ENCODE measurements at places on chromosomes 11 and 22.

GRCh38 chr11:40139536-40139935, 1319.9 kb downstream of the LRRC4C start:
- DNase-seq = no peak
- H3K27me3 ChIP-seq = no peaks in the 10 kb centered on the region
- no peak overlapping the region for H3K27ac ChIP-seq
- no peaks in the 10 kb centered on the region for H3K4me1 ChIP-seq

DNA sequence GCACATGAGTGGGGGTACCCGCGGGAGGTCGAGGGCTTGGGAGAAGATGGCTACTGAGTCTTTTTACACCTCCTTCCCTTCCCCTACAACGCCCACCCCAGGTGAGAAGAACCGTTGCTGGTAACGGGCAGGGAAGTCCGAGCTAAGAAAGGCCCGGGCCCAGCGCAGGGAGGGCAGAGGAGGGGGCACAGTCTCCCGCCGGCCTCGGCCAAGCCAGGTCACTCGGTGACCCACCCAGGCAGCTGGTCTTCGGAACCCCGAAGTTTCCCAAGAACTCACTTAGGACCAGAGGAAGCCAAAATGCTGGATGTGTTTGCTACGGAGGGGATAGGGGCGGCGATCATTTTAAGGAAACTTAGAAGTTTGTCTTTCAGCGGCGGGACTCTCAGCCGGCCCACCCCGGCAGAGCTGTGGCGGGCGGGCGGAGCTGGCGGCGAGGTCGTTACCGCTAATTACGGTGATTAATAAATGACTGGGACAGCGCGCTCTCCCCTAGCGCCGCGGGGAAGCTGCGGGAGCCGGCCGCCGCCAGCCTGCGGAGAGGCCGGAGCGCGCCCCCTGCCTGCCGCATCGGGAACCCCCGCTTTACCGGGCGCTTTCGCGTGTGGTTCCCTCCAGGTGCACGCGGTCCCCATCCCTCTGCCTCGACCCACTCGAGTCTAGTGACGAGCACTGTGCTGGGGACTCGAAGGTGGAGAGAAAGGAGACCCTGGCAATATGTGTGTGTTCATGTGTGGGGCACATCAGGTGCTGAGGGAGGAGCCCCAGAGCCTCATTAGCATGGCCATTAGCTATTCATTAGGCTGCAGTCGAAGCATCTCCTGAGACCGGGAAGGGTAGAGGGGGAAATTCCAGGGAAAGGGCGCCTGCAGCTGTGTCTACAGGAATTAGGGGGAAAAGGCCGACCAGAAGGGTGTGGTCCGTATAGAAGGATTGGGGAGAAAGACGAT, 945 bp downstream of the ROBO3 start:
- H3K36me3 ChIP-seq = no peaks in the 10 kb centered on the region
- H3K4me1 ChIP-seq = peaks cover 9% of the 10 kb centered on the region
- no peak for DNase-seq
- peaks cover 4% of the 10 kb centered on the region for H3K27me3 ChIP-seq

DNA sequence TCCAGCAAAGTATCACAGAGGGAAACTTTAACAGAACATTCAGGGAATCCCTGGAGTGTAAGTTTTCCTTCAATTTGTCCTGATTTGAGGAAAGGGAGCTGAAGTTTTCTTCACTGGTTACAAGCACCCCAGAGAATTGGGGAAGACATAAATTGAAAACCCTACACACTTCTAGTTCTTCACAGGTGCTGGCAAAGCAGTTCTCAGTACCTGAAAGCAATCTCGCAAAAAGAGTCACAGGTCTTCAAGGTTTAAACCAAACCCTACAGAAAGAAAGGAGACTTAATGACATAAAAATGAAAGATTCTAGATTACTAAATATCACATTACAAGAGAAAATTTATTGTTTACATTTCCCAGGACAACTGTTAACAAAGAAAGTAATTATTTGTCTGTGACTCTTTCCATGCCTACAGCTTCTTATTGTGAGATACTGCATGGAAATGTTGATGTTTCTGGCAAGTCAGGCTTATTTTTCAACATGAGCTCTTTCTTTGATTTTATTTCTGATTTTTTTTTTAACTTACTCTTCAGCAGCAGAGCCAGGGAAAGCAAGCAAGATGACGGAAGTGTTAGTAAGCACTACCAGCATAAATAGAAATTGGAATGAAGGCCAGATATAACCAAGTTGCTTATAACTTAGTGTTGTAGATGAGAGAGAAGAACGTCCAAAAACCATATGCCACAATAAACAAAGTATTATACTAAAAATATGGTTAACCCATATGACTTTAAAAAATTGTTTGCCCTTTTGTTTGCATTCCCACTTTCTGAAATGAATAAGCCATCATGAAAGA, 44.1 kb downstream of the FANCF start:
- no peaks in the 10 kb centered on the region for H3K27me3 ChIP-seq
- H3K27ac ChIP-seq = no peak overlapping the region
- no peaks in the 10 kb centered on the region for H3K4me1 ChIP-seq
- DNase-seq = no peak
- no peak overlapping the region for H3K4me3 ChIP-seq
- H3K36me3 ChIP-seq = no peaks in the 10 kb centered on the region

DNA sequence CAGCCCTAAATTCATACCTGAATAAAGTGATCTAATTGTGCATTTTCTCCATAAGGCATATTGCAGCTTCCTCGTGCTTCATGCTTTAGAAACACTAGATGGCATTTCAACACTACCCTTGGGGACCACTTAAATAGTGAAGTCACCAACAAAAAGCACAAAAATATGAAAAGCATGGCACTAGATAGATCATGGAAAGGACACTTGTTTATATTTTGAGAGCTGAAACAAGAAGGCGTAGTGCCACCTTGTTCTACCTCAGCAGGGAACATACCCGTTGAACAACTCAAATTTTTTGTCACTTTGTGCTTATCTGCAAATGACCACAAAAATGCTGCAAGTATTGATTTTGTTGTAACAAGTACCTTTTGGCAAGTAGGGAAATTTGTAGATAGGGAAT, 8.6 kb downstream of the TBCEL start:
- H3K36me3 ChIP-seq = no peaks in the 10 kb centered on the region
- H3K4me1 ChIP-seq = peaks cover 4% of the 10 kb centered on the region
- no peak for DNase-seq
- H3K27me3 ChIP-seq = no peaks in the 10 kb centered on the region
- no peak overlapping the region for H3K27ac ChIP-seq

DNA sequence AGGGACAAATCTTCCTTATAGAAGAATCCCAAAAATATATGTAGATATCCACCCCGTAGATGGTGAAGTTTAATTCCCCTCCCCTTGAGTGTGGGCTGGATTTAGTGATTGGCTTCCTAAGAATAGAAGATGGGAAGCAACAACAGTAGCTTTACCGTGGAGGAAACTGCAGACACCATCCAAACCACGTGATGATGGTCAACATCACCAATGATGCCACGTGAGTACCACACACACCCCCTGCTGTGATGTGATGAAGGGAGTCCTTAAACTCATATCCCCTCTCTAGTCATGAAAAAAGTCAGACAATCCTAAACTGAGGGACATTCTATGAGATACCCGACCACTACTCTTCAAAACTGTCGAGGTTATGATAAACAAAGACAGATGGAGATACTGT, 76.4 kb upstream of the SLC22A12 start:
- no peak for DNase-seq
- no peak overlapping the region for H3K4me3 ChIP-seq
- H3K27ac ChIP-seq = no peak overlapping the region
- no peaks in the 10 kb centered on the region for H3K4me1 ChIP-seq
- H3K27me3 ChIP-seq = no peaks in the 10 kb centered on the region
- no peaks in the 10 kb centered on the region for H3K36me3 ChIP-seq

DNA sequence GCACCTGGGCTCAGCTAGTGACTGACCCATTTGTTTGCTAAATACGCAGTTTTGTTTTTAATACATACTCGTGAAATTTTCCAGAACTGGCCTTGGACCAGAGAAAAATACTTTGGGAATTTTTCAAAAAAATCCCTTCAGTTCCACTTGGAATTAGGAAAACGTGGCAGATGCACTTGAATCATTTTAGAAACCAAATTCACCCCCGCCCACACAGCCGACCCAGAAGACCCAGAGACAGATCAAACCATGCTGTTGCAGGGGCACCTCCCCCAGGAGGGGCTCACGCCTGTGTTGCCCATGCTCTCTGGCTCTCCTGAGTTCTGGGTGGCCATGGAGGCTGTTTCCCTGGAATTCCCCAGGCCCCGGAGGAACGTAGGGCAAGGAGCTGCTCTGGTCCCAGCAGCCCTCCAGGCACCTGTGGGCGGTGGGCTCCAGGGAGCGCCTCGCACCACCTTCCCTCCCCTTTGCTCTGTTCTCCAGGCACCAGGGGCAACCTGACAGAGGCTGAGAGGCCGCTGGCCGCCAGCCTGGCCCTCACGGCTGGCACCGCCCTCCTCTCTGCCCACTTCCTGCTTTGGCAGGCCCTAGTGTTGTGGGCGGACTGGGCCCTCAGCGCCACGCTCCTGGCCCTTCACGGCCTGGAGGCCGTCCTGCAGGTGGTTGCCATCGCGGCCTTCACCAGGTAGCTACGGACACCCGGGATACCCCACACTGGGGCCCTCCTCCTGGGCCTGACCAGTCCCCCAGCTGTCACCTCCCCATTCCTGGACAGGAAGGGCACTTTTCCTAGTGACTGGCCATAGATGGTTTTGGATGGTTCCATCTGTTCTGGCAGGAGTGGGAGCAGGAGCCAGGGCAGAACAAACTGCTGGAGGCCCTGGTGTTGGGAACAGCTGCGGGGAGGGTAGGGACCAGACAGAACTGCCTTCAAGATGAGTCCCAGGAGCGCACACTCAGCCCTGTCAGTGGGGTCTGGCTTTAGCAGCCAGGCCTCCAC, 3.3 kb upstream of the EPS8L2 start:
- H3K27me3 ChIP-seq = no peaks in the 10 kb centered on the region
- H3K4me3 ChIP-seq = no peak overlapping the region
- no peak for DNase-seq
- peak overlapping the region; percentile 45 for H3K27ac ChIP-seq
- peaks cover 34% of the 10 kb centered on the region for H3K4me1 ChIP-seq

DNA sequence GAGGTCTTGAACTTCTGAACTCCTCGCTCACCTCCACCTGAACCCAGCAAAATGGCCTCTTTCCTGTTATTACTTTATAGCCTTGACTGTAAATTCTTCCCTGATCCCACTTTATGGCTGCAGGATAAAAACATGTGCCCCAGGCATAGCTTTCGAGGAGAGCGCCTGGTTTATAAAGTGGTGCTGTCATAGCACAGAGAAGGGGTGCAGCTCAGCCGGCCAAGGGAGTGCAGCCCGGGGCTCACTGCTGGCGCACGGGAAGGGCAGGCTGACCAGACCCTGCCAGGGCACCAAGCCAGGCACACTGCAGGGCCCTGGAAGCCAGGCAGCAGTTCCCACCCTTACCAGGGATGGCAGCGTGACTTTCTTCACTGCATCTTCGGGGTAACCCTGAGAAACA, 50.9 kb downstream of the ISX start:
- H3K36me3 ChIP-seq = no peaks in the 10 kb centered on the region
- no peak for DNase-seq
- H3K4me3 ChIP-seq = no peak overlapping the region
